HTR-8/SVneo (cell line): ENCODE measurements at places on chromosomes 11 and 22.

DNA sequence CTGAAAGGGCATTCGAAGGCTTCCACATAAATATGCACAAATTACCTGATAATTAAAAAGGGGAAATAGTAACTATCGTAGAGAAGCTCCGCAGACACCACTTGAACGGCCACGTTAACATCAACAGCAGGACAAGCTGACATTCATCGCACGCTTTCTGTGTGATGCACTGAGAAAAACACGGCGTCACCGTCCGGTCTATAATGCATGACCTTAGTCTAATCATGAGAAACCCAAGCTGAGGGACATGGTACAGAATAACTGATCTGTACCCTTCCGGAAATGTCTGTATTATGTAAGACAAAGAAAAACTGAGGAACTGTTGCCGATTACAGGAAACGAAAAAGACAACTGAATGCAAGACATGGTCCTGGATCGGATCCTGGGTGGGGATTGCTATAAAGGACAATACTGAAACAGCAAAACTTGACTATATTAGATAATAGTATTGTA is 678 bp upstream of the RANGAP1 start:
- DNase-seq: no peak

DNA sequence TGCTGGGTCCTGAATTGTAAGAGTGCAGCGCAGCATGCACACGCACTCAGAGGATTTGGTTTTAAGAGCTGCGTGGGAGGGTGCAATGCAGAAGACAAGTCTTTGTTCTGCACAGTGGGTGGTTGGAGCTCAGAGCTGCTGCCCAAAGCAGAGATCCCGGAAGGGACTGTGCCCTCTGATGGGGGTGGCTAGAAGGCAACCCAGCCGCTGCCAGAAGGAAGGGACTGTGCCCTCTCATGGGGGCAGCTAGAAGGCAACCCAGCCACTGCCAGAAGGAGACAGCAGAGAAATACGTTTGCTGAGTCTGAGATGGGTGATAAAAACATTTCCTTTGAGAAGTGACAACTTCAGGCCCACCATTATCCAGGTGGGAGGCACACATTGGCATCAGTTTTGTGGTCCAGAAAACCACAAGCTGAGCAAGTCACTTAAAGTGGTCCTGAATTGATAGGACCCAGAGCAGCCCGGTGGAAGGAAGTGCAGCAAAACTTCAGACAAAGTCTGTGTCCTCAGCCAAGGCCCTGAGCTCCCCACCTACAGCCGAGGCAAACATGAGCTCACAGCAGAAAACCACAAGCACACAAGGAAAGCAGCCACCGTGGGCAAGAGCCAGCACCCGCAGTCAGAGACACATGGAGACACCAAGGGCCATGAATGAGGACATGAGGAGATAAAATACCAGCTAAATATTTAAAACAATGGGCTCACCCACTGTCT is 4.3 kb downstream of the KRTAP5-6 start:
- DNase-seq: no peak

DNA sequence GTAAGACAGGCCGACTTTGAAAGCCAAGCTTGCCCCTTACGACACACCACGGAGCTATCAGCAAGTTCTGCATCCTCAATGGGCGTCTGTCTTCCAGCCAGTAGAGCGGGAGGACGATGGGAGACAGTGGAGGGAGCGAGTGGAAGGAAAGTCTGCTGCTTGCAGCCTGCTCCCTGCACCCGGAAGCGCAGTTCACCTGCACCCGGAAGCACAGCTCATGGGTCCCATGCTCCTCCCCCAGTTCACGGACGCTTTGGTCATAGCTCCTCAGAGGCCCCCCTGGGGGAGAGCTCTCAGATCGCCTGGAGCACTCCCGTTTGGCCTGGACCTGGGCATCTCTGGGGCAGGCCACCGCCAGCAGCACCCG is 51.3 kb downstream of the FBLN1 start:
- no peak for DNase-seq

GRCh38 chr11:132099692-132100091 is 729.3 kb downstream of the NTM start:
- DNase-seq: no peak

DNA sequence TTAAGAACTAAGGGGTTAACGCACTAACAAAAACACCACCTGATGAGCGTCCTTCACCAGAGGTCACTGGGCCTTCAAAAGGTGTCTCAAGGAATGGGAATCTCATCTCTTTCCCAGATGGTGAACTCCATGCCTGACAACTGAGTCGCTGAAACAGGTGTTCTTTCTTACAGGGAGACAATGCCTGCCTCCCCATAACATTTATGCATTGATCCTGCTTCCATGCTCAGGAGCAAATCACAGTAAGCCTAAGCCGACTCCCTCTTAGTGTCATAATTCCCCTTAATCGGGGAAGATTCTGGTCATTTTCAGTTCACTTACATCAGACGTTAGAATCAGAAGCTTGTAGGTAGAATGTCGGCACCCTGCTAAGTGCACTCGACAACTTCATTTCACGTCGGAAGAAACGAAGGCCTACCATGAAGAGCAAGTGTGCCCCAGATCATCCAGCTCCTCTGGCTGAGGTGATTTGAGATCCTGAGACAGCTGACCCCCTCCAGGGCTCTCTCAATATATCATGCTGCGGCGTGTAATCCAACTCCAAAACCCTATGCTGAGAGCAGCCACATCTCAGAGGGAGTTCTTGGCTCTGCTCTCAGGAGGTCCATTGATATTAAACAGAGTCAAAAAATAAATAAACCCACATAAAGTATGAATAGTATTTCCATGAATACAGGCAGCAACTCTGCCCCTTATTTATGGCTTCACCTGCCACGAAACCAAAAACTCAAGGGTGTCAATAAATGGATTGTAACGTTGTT is 163.1 kb downstream of the LARGE1 start:
- no peak for DNase-seq

DNA sequence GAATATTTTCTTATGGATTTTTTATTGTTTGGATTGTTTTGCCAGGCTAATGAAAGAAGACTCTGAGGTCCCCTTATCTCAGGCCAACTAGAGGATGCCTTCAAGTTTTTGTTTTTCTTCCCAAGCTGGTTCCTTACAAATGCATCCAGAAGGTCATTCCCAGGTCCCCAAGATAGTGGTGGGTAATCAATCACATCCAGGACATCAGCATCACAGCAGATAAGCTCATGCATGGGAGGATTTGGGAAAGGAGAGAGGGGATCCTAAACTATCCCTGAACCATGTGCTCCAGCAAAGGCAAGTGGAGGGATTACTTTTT is 20.7 kb downstream of the FZD4 start:
- no peak for DNase-seq

GRCh38 chr22:49310354-49310753 is 517.3 kb downstream of the BRD1 start:
- DNase-seq: no peak
